ENCODE measurements at places on chromosomes 5 and 9.

GRCh38 chr9:85155352-85155751 is 485.8 kb downstream of the NTRK2 start:
- no peak for DNase-seq

GRCh38 chr5:130034566-130035210 is 130.4 kb downstream of the CHSY3 start:
- peak; percentile 66 for DNase-seq

GRCh38 chr5:68190619-68191018 is 24.9 kb upstream of the PIK3R1 start:
- DNase-seq, result no peak

GRCh38 chr9:32483343-32483742 is 42.7 kb downstream of the RIGI start:
- DNase-seq, result peak; percentile 7

DNA sequence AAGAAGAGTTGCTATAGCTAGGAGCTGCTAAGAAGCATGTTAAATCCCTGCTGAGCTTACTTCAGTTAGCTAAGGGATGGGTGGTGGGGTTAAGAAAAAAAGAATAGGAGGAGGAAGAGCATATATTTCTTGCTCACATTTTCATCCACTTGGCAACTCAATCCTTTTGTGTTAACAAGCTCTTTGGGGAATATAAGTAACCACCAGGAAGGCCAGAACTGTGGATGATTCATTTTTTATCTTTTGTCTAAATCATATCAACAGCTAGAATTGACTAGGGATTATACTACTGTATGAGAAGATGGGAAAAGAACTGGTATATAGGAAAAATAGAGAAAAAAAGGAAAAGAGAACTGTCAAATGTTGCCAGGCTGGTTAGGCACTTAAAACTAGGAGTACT is 555.3 kb upstream of the ARRDC3 start:
- no peak for DNase-seq

DNA sequence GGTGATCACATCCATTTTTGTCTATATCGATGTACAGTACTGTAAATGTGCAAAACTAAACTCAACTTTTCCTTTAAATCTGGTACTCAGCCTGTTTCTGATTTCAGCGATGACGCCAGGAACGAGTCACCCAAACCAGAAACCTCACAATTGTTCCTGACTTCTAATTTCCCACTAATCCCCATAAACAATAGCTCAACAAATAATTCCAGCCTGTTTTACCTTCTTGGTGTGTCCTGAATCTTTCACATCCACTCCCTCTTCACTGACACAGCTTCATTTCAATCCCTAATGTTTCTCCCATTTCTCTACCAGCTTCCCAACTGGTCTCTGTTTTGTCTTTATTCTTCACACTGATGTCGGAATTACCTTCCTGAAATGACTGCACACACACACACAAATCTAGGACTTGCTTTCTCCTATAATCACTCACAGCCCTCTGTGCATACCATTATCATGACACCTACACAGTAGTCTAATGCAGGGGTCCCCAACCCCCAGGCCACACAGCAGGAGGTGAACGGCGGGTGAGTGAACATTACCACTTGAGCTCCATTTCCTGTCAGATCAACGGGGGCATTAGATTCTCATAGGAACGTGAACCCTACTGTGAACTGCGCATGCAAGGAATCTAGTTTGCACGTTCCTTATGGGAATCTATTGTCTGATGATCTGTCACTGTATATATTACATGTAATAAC is 97.8 kb upstream of the SLC30A5 start:
- DNase-seq, result no peak

- no peak for DNase-seq
Measured at GRCh38 chr9:3136230-3136629, 292.3 kb upstream of the PUM3 start.

DNA sequence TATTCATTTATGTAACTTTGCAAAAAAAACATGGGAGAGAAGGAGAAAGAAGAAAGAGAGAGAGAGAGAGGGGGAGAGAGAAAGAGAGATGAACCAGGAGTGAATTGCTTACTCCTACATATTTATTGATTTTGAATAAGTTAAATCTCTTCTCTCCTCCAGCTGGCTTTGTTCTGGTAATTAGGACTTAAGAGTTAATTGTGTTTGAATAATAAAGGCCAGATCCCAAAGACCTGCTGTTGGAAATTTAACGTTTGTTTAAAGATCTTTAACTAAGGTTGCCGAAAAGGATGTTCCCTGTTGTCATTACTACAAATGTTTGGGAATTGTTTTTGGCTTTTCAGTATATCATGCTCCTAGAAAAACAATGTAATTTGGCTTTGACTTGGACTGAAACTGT is 473.0 kb downstream of the TUSC1 start:
- no peak for DNase-seq

DNA sequence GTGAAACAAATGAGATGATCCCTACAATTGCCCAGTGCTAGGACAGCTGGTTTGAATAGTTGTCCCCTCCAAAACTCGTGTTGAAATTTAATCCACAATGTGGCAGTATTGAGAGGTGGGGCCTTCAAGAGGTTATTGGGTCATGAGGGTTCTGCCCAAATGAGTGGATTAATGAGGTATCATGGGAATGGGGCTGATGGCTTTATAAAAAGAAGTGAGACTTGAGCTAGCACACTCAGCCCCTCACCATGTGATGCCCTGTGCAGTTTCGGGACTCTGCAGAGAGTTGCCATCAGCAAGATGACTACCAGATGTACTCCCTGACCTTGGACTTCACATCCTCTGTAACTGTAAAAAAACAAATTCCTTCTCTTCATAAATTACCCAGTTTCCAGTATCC is 33.1 kb downstream of the RANBP6 start:
- DNase-seq, result no peak

DNA sequence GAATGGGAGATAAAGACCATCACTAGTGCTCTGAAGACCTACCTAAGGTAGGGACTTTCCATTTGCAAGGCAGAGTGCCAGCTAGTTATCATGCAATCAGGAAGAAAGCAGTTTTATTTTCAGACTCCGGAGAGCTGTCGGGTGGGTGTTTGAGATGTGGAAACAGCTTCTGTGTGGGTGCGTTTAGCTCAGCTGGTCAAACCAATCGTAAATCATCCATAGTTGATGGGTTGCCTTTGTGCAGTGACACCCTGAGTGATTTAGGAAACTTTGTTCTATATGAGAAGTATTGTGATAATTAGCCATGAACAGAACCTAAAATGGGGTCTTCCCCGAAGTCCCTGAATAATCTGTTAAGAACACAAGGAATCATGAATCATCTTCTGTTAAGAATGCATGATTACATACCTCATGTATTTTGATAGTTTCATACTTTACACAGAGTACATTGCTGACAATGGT is 284.3 kb downstream of the ARHGAP26 start:
- peak; percentile 85 for DNase-seq

DNA sequence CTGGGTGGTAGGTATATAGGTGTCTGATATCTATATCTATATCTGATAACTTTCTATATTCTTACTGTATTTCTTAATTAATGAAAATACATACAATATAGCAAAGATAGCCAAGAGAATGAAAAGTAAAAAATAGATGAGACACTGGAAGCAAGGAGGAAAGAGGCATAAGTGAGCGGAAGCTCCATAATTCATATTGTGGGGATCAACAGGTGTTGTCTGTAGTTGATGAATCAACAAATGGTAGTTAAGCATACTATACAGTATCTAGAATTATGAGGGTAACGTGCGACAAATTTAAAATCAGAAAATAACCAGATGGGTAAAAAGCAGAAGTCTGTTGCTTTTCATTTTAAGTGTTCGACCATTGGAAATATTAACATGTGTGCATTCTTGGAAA is 7.1 kb downstream of the SPTLC1 start:
- no peak for DNase-seq

GRCh38 chr9:134306636-134307600 is 19.3 kb upstream of the RXRA start:
- no peak for DNase-seq

GRCh38 chr5:66949066-66949465 is 247.5 kb downstream of the CD180 start:
- no peak for DNase-seq

DNA sequence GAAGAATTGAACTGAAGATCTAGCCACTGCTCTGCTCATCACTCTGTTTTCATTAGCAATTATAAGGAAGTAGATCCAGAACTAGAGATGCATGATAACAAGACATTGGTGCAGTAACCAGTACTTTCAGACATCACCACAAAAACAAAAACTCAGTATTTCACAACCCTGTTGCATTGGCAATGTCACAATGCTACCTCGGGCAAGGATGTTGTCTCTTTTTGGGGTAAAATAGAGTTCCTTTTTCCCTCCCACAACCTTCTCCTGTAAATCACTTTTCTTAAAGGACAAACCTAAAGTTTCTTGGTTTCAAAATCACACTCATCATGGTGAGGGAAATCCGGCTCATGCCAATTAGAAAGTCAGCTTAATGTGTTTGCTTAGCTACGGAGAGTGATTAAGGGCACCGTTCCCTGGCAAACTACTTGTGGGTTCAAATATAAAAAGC is 420.1 kb upstream of the MEF2C start:
- peak; percentile 27 for DNase-seq

- no peak for DNase-seq
Measured at GRCh38 chr9:126814091-126814490, 9.3 kb downstream of the ZBTB43 start.

GRCh38 chr5:26690511-26690910 is 347.9 kb downstream of the CDH9 start:
- DNase-seq, result no peak

GRCh38 chr9:136775191-136775590 is 10.9 kb upstream of the LCN15 start:
- DNase-seq, result no peak

DNA sequence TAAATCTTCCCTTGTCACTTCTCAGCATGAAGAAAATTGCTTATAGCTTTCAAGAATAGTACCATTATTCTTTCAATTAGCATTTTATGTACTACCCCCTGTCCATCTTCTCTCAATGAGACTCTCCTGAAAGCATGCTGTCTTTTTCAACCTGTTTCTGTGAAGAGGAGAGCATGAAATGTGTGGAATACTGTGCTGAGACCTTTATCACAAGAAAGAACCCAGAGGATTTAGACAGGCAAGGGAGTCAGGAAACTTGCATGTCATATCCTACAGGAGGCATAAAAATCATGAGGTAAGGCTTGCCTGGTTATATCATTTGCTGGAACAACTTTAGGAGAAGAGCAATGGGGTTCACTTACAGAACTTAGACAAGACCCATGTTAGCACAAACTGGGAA is 56.7 kb upstream of the LPAR1 start:
- DNase-seq, result peak; percentile 61

DNA sequence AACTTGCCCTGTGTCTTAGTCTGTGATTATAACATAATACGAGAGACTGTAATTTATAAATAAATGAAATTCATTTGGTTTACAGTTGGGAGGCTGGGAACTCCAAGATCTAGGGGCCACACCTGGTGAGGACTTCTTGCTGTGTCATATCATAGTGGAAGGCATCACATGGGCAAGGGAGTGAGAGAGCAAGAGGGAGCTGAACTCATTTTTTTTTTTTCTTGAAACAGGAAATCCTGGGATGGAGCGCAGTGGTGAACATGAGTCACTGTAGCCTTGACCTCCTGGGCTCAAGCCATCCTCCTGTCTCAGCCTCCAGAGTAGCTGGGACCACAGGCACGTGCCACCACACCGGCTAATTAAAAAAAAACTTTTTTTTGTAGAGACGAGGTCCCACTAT is 7.2 kb downstream of the MLANA start:
- DNase-seq, result no peak

GRCh38 chr9:16062542-16063240 is 509.8 kb downstream of the CCDC171 start:
- no peak for DNase-seq

GRCh38 chr5:75337366-75338021 is 474 bp downstream of the HMGCR start:
- peak; percentile 54 for DNase-seq

DNA sequence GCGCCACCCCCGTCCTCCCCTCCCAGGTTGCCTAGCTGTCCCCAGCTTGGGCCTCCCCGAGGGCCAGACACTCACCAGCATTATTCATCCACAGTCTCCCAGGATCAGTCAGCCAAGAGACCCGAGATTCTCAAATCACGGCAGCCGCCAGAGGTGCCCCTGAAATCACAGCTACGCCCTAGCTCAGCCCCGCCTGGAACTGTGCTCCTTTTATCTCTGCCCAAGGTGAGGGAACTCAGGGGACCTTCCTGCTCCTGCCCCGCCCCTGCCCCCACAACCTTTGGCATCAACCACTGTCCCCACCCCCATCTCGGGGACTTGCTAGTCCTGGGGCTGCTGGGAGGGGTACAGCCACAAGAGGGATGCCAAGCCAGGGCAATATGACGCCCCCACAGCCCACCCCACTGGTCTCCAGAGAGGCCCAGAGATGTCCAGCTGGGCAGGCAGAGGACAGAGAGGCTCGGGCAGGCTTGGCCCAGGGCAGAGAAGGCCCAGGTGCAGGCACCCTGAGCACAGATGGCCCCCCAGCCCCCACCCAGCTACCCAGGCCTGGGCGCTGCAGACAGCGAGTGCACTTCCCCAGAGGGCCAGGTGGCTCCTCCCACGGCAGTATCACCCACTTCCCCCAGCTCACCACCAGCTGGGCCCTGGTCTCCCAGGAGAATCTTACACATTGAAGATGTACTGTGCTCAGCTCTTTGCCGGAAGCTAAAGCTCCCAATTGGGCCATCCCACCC is at the start of gene FUT7:
Gene FUT7 (minus strand): TSS at position 185 of the 737 bp plus-strand sequence. CDS start 97 bp downstream, at position 88.
- DNase-seq, result no peak

DNA sequence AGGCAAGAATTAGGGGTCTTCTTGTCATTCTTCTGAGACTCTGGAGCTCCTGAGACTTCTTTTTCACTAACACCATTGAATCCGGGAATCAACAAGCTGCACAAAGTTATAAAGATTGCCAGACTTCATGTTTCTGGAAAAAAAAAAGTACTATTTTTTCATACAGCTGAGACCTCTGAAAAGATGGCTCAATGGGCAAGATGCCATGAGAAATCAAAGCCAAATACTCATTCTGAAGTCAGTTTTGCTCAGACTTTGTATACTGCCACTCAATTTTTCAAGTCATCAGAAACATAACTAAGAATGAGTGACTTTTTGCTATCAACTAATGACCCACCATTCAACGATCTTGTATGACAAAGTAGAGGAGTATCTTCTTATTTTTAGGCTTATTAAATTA is 512.0 kb downstream of the RAB3C start:
- DNase-seq, result no peak

DNA sequence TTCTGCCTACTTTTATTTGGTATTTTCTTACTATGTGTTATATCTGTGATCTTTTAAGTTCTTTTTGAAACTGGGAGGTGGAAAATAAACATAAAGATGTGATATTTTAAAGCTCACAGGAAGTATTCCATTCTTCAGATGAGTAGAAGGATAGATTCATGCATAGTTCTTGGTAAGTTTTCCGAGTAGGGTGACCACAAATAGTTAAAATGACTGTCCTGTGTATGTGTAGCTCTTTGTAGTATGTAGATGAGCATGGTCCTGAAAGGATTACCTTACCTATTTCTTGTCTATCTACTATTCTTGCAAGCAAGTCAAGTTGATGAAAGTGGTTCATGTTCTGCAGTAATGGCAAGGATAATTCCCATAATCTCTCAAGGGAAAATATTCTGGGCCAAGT is 47.7 kb downstream of the SRFBP1 start:
- DNase-seq, result no peak

- DNase-seq, result no peak
Measured at GRCh38 chr5:121108725-121109124, 644.6 kb downstream of the PRR16 start.

All from OCI-M1 (cell line).